ENCODE measurements at places on chromosomes 2 and 18.
A peak's percentile ranks its signal among the peaks of the same experiment; 100 is the strongest.

- DNase-seq = peak; percentile 21
Measured at GRCh38 chr2:230614913-230615332, 97.7 kb upstream of the CAB39 start.

DNA sequence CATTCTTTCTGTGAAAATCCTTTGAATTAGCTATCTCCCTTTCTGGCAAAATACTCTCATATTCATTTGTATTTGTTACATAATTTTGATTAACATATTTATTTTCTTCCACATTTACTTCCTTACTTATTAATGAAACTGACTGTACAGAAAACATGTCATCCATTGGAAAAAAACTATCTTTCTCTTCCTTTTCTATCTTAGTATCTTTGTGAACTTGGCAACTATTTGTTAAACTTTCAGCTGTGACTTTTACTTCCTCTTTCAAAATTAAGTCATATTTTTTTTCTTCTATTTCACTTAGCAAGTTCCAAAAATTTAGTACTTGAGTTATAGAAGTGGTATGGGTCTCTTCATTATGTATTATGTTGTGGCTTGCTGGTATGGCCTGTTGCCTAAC lies 2.6 kb downstream of the RAD51AP2 start:
- DNase-seq = no peak

DNA sequence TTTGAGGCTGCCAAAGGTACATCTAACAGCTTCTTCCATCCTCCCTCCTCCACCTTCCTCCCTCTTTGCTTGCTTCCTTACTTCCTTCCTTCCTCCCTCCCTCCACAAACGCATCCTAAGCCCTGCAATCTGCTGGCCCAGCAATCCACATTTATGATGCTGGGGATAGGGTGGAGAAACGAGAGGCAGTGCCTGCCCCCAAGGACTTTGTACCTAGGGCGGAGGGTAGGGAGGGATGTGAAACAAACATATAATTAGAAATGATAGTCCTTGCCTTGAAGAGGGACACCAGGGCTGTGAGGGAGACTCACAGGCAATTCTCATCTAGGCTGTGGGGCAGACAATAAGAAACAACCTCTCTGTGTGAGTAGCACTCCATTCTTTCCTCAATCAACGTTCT lies 188.3 kb downstream of the ANKRD30B start:
- DNase-seq = no peak

DNA sequence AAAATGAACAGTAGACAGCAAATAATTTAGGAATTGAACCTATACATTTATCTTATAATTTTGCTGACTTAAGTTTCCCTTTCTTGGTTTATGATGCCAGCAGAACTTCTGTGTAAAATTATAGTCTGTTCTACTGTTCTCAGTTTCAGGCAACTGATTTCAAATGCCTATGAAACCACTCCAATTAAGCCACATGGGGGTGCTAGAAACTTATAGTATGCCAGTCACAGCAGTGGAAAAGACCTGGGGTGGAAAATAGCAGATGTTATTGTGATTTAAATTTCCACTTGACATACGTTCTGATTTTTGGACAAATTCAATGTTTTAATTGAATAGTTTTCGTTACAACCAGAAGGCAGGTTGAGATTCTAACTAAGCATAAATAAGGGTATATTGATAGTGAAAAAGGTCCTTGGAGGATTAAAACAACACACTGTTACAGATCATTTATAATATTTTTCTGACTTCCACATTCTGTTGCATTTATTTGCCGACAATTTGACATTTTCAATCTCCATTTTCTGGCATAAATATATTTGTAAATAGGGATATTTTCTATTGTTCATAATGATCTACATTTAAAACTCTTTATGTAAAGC lies 61.4 kb downstream of the CPS1 start:
- DNase-seq = no peak

DNA sequence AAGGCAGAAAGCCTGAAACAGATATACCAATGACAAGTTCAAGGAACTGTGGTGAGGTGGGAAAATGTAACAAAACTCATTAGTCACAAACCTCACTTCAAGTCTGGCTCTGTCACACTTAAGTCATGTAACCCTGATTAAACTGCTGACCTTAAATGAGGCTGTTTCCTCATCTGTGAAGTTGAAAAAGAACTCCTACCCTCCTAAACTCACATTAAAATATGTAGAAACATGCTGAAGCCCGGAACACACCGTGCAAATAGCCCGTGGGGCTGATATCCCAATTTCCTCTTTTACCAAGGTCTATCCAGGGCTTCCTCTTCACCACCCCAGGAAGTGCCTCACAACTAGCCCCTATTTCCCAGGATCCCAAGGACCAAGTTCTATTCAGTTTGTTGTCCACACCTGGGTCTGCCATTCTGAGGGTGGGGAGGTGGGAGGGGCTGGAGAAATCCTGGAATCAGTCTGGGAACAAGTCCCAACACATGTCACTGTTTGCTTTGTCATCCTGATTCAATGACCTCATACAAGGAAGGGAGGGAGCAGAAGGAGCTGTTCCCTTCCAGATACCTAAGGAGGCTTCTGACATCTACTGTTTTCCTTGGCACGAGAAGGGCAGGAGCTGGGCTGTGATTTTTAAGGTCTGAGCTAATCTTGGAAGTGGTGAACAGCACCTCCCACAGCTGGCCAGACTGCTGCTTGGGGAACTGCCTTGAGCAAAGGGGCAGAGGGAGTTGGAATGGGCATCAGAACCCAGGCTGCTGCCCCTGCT lies 42.3 kb downstream of the SLC4A1AP start:
- DNase-seq = no peak

DNA sequence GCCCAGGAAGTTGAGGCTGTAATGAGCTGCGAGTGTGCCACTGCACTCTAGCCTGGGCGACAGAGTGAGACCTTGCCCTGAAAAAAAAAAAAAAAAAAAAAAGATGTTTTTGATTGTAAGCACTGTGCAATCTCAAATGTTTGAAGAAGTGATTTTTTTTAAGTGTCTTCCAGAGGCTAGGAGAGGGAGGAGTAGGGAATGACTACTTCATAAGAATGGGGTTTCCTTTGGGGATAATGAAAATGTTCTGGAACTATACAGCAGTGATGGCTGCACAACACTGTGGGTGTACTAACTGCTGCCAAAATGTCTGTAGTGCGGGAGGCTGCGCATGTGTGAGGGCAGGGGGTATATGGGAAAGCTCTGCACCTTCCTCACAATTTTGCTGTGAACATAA lies 83.7 kb downstream of the MCFD2 start:
- DNase-seq = no peak

DNA sequence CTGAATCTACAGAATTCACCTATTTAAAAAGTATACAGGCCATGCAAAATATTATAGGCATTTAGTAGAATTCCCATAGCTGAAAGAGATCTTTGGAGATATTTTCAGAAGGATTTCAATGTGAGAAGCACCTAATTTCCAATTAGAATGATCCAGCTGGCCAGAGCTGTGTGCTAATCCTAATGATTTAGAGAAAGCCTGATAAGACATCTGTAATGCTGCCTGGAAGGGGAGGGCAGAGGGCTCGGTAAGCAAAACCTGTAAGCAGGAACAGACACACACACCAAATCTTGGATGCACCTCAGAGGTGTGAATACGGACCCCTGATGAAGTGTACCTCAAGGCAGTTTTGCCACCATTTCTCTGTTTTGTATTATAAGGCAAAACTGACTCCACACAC lies 14.0 kb downstream of the SERTAD2 start:
- DNase-seq = no peak

- no peak for DNase-seq
Measured at GRCh38 chr2:153474876-153475435, 3.6 kb downstream of the RPRM start.
